ENCODE measurements at places on chromosomes 13 and 19.

- DNase-seq: no peak
Measured at GRCh38 chr13:60590800-60591747, 194.1 kb downstream of the TDRD3 start.

DNA sequence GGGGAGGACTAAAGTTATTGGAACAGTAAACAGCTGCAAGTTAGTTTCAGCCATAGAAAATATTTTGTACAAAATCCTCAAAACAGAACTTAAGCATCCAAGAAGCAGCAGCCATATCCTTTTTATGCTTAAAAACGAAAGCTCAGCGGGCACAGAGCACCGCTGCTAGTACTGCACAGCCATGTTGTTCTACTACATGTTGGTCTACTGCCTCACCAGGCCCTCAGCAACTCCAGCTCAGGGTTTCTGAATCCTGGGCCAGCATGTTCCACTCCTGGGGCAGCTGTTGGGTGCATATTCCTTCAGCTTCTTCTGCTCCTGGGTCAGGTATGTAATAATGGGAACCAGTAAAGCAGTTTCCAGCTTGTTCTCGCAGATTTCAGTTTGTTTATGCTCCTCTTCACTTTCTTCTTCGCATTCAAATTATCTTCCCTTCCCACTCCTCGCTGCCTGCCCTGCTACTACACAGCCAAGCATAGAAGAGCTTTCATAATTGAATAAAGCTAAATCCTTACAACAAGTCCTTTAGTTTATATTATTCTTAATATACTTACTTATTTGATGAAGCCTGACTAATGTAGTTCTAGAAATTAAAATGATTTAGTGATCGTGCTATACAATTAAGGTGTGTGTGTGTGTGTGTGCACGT, 820.5 kb upstream of the ATXN8OS start:
- no peak for DNase-seq

GRCh38 chr19:56829596-56829995, 10.9 kb downstream of the PEG3 start:
- DNase-seq: no peak

- no peak for DNase-seq
Measured at GRCh38 chr19:33252971-33253370, 27.3 kb upstream of the SLC7A10 start.

DNA sequence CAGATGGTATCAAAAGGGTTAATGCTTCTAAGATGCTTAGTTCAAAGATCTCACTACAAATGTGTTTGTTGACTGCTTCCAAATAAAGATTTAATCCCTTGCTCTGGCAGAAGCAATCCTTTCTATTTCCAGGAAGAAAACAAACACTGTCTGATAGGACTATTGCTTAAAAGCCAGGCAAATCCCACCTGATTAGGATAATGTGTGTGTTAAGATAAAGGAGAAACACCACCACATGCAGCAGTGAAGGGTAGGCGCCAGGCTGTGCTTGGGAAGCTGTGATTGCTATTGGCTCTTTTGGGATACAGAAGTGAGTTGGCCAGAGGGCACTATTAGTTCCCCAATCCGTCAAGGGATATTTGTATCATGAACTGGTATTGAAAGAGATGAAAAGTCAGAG, 62.8 kb upstream of the LRCH1 start:
- DNase-seq: no peak

DNA sequence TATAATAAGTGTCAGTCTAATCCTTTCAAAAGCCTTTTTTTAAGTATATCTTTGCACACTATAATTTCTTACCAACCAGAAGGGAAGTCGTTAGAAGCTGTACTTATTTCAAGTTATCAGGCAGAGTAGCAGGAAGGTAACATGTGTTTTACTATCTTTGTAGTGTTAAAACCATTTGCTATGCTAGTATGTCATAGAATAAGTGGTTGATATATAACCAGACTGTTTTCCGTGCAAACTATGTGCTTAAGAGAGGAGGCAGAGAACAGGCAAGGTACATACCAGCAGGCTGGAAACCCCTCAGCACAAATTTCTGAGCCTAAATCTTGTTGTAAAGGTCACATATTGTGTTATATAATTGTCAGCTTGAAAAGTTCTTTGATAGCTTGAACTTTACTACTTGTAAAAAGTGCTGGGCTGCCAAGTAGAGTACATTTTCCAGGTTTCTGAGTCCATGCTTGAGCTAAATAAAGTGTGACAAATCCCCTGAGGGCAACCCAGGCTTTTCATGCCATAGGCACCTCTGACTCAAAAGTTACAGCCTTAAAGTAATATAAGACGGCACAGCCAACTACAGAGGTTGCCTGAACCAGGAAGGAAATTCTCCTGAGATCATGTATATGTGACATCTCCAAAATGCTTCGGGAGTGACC, 1297.4 kb downstream of the PCDH9 start:
- no peak for DNase-seq

GRCh38 chr13:91504216-91504615, 105.8 kb downstream of the GPC5 start:
- no peak for DNase-seq

DNA sequence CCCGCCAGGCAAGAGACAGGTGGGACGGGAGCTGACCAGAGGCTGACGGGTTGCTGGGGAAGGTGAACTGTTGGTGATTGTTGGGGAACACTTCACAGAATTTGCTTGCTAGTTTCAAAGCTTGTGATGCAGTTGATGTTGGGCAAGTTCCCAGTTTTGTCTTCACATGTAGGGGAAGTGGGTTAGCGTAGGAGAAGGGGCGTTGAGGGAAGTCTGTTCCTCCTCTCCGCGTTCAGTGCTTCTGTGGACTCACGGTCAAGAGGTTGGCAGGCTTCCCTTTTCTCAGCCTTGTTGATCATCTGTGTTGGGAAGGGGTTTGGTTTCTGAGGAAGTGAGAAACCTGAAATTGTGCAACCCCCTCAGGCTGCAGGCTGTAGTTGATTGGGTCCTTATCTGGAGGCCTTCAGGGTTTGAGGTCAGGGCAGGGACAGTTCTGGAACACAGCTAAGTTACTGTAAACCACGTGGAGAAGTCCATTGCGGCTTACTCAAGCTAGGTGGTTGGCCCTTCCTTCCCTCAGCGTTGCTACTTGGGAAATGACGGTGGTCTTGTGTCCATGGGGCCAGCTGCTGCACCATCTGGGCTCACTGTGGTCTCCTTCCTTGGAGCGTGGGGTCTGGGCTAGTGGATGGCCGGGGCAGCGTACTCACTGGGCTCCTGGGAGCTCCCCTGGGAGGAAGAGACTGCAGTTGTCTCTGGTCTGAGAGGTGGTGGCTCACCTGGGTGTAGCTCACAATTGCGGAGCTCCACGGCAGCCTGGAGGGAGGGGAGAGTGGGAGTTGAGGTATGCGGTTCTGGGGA, 7.5 kb downstream of the RPS9 start:
- no peak for DNase-seq

GRCh38 chr13:92739306-92739818, 487.2 kb upstream of the GPC6 start:
- DNase-seq: no peak

DNA sequence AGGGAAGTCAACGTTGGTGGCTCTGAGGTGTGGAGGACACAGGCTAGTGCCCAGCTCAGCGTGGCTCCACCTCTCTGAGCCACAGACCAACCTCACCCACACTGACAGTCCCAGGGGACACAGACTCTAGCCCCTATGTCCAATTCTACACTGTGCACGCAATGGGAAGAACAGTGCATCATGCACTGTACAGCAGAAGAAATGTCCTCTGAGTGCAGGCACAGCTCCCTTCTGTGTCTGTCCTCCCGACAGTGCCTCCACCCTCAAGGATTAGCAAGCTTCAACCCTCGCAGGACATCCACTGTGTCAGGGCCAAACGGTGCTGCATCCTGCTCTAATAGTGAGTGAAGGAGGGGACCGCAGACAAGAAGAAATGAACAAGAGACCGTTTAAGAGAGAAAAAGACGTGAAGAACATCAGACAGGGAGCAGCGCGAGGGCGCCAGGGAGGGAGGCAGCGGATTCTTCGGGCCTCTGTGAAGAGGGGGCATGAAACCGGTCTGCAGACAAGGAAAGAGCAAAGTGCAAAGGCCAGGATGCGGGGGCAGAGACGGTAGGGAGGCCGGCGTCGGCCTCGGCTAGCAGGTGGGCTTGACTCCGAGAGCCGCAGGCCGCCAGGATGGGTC, 681 bp downstream of the ZNF837 start:
- DNase-seq: no peak

- no peak for DNase-seq
Measured at GRCh38 chr13:114311908-114312307, 2.4 kb upstream of the CHAMP1 start.

DNA sequence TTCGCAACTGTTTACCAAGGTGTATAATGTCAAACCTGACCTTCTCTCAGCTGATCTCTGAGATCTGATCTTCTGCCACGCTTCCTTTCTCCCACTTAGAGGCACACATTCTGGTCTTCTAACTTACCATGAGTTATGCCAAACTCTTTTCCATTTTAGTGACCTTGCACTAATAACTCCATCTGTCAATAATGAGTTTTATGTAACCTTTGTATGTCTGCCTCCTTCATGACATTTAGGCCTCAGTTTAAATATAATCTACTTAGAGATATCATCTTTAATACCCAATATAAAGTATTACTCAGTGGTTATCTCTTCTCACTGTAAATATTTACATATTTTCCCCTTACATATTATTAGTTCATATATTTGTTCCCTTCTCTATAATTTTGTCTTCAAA, 827.5 kb upstream of the PCDH20 start:
- peak; percentile 73 for DNase-seq

DNA sequence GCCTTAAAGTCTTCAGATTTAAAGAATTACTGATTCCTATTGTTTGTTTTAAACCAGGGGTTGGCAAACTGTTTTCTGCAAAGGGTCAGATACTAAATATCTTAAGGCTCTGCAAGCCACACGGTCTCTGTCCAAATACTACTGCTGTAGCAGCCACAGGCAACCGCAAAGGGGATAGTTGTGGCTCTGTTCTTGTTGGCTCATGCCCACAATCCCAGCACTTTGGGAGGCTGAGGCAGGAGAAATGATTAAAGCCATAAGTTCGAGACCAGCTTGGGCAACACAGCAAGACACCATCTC, 22.4 kb downstream of the RANBP3 start:
- DNase-seq: no peak

DNA sequence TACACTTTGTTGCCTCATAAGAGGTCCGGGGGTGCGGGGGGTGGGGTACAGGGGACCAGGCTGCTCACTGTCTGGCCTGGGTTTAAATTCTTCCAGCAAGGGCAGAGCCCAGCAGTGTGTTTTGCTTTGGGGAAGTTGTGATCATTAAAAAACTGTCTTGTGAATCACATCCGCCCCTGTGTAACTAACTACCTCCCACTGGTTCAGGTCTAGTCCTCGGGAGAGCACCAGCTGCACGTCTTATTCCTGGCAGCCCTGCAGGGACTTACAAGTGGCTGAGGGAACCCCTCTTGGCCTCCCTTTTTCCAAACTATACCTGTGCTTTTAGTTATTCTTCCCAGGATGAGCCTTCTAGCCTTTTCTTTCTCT, 127.5 kb downstream of the SIPA1L3 start:
- no peak for DNase-seq
